SJCRH30 (cell line): ENCODE measurements at places on chromosomes 12 and 14.

DNA sequence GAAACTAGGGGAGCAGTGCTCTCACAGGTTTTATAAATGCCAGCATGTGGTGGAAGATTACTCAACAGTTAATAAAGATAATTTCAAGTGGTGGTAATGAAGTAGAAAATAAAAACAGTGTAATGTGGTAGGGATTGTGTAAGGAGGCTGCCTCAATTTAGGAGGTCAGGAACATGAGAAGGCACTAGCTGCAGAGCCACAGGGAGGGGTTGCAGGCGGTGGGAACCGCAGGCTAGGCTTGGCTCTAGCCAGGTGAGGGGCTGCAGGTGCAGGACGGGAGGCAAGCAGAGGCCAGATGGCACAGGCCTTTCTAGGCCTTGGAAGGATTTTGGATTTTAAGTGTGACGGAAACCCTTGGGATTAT, 768 bp downstream of the METTL25 start:
- H3K36me3 ChIP-seq, result peaks cover 25% of the 10 kb centered on the region
- no peaks in the 10 kb centered on the region for H3K4me1 ChIP-seq
- no peaks in the 10 kb centered on the region for H3K27me3 ChIP-seq

DNA sequence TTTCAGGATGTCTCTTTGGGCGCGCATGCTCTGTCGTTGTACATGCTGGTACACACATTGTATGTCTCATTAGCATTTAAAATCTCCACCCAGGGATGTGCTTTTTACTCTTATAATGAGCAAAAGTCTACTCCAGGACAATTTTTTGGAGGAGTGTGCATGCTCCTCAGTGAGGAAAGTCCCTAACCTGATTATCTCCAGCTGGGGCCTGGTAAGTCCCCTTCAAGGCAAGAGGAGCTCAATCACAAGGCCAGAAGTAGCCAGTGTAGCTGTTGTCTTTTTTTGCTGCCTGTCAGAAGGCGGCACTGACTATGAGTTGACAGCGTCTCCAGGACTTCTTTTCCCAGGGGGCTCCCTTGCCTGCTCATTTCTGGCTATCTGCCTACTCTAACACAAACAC, 218.3 kb upstream of the CNTN1 start:
- no peaks in the 10 kb centered on the region for H3K36me3 ChIP-seq
- no peak overlapping the region for H3K27ac ChIP-seq
- H3K4me1 ChIP-seq, result no peaks in the 10 kb centered on the region
- DNase-seq, result no peak
- no peak overlapping the region for H3K4me3 ChIP-seq

DNA sequence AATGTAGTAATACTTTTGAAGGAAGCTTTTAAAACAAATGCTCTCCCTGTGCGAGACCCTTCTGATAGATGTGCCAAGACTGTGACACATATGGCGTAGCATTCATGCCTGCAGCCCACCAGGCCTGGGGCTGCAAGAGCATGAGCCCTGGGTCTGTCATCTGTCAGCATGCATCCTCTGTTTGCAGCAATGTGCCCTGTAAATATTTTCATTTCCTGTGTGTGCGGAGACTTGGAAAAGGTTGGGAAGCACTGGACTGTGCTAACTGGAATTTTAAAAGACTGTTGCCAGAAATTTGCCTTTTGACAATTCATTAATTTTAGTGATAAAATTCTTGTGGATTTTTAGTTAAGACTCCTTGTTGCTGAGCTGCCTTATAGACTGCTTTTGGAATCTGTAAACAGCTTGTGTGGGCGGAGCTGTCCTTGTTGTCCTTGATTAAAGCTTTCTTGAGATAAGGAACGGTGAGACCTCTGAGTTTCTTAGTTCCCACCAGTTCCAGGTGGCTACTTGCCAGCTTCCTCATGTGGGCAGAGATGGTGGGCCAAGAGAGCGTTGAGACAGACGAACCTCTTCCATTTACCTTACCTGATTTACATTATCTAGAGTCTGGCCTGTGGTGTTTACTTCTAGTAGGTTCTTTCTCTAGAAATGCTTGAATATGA, 23.4 kb downstream of the MARK3 start:
- H3K4me3 ChIP-seq, result no peak overlapping the region
- peaks cover 24% of the 10 kb centered on the region for H3K36me3 ChIP-seq
- no peak overlapping the region for H3K27ac ChIP-seq
- peaks cover under 1% of the 10 kb centered on the region; the same call in 1 of the 2 replicates for H3K4me1 ChIP-seq

DNA sequence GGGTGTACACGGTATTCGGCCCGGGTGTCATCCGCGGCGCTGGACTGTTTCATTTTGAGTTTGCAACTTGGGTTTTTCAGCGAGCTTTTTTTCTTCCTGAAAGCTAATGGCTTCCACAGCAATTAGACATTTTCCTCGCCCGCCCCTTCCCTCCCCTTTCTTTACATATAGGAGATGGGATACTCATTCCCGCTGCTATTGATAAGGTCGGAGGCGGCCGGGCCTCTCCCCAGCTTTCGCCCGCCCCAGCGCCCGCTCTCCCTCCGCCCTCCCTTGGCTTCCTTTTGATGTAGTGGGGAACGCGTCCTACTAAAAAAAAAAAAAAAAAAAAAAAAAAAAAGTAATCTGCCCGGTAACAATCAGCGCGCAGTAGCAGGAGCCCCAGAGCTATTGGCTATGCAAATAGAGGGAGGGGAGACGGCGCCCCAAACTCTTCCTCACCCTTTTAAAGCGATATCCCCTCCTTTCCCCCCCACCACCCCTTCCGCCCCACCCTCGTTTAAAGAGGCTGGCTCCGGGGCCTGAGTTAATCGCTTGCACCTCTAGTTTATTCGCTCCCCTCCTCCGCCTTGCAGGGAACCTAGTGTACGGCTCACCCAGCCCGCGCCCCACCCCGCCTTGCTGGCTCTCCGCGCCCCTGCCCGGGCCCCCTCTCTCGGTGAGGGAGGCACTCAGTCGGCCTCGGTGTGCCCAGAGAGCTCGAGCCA, 1.7 kb upstream of the CCND2 start:
- peak overlapping the region; percentile 93 for H3K4me3 ChIP-seq
- peak; percentile 85 for DNase-seq
- H3K27me3 ChIP-seq, result no peaks in the 10 kb centered on the region
- H3K36me3 ChIP-seq, result peaks cover 29% of the 10 kb centered on the region
- peak overlapping the region; percentile 89 for H3K27ac ChIP-seq

- no peaks in the 10 kb centered on the region for H3K36me3 ChIP-seq
- no peaks in the 10 kb centered on the region for H3K27me3 ChIP-seq
- H3K27ac ChIP-seq, result no peak overlapping the region
- no peak overlapping the region for H3K4me3 ChIP-seq
These were observed 561.2 kb upstream of the SEL1L start for GRCh38 chr14:82094829-82095345.

DNA sequence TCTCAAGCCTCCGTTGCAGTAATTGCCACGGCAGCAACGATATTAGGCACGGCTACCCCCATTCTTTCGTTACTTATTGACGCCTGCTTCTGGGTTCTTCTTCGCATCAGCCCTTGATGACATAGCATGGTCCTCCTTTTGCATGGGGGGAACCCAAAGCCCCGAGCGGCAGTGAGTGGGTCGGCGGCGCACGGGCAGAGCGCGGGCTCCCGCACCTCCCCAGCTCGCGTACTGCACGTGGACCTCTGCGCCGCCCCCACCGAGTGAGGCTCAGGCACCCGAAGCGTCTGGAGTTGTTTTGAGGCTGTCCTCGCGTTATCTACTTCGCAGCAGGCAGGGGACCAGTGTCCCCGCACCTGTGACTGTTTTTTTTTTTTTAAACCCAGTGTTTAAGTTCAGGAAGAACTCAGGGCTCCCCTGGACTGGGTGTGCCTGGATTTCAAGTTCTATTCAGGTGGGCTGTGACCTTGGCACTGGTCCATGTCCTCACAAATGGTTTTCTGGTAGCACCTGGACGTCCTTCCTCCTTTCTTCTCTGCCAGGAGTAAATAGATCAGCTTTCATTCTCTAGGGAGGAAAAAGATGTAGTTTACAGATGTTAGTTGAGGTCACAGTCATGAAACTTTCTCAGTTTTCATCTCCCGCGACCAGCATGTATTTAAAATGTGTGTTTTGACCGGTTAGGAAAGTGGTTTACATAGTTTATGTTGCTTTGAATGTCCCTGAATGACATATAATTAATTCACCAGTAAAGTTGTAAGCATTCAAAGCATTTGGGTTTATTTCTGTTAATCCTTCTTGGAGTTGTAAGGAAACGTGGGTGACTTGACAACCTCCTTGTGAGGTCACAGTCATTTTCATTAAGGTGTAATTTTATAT, 1.4 kb upstream of the FOXN4 start:
- no peak overlapping the region for H3K27ac ChIP-seq
- DNase-seq, result no peak
- no peaks in the 10 kb centered on the region for H3K36me3 ChIP-seq
- H3K4me1 ChIP-seq, result no peaks in the 10 kb centered on the region

DNA sequence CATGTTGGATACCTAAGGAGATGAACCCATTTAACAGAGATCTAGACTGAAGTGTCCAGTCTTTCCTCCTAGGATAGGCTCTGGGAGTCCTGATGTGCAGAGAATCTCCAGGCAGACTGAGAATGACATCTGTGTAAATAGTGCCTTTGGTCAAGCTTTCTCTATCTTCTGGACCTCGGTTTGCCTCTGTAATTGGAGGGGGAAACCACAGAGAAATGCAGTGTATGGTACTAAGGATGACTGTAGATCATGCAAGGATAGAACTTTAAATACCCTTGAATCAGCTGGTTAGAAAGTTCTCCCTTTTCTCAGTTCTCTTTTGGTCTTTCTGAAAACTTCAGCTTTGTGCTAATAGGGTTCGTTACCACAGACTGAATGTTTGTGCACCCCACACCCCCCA, 112.2 kb downstream of the PTPN11 start:
- H3K4me3 ChIP-seq, result no peak overlapping the region
- no peaks in the 10 kb centered on the region for H3K27me3 ChIP-seq
- H3K4me1 ChIP-seq, result no peaks in the 10 kb centered on the region
- no peak for DNase-seq
- H3K36me3 ChIP-seq, result no peaks in the 10 kb centered on the region
- no peak overlapping the region for H3K27ac ChIP-seq

GRCh38 chr12:123997033-123997822, 24.2 kb downstream of the ZNF664 start:
- no peaks in the 10 kb centered on the region for H3K27me3 ChIP-seq
- H3K36me3 ChIP-seq, result peaks cover 40% of the 10 kb centered on the region
- no peak for DNase-seq

DNA sequence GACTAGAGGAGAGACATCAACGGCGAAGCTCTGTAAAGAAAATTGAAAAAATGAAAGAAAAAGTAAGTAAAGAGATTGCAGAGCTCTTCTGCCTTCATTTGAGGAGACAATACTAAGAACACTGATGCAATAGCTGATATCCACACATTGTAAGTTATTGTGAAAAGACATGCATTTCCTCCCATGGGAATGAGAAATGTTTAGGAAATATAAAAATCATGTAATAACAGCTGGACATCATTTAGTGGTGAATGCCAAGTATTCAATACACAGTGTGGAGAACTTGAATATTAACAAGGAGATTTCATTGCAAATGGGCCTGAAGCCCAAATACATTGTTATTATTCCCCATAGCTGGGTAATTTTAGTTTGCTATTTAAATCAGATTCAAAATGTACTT, 179.2 kb downstream of the KICS2 start:
- peaks cover 5% of the 10 kb centered on the region; the same call in 1 of the 2 replicates for H3K4me1 ChIP-seq
- H3K4me3 ChIP-seq, result no peak overlapping the region
- H3K36me3 ChIP-seq, result no peaks in the 10 kb centered on the region
- H3K27me3 ChIP-seq, result no peaks in the 10 kb centered on the region

GRCh38 chr12:47350062-47350408, 270.3 kb upstream of the AMIGO2 start:
- no peak overlapping the region for H3K4me3 ChIP-seq
- no peaks in the 10 kb centered on the region for H3K36me3 ChIP-seq
- no peaks in the 10 kb centered on the region; the same call in 1 of the 2 replicates for H3K27me3 ChIP-seq

GRCh38 chr14:91935586-91935985, 11.9 kb downstream of the FBLN5 start:
- no peak overlapping the region for H3K4me3 ChIP-seq
- peaks cover 3% of the 10 kb centered on the region; the same call in 1 of the 2 replicates for H3K36me3 ChIP-seq
- H3K4me1 ChIP-seq, result peaks cover 6% of the 10 kb centered on the region
- no peak overlapping the region for H3K27ac ChIP-seq
- H3K27me3 ChIP-seq, result no peaks in the 10 kb centered on the region
- no peak for DNase-seq

- H3K4me3 ChIP-seq, result peak overlapping the region; percentile 94
These were observed 1.2 kb downstream of the COA8 start for GRCh38 chr14:103563844-103564505.

DNA sequence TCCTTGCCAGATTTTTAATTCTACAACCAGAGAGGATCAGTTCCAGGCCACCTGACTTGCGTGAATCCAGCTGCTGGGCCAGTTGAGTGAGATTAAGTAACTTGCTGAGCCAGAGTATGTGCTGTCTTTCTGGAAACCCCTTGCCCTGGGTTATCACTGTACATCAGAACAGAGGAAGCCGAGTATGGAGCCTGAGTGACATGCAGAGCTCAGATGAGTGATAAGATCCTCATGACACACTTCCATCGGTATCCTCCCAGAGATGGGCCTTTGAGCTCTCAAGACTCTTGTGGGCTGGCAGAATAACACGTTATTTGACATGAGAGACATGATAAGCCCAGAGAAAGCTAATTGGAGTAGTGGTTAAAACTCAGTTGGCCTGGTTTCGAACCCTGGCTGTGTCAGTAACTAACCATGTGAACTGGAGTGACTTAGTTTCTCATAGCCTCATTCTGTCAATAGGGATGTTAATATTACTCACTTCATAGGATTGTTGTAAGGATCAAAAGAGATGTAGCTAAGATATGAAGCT, 388.1 kb downstream of the ZFP36L1 start:
- DNase-seq, result no peak
- no peak overlapping the region for H3K4me3 ChIP-seq
- H3K27me3 ChIP-seq, result no peaks in the 10 kb centered on the region
- H3K27ac ChIP-seq, result no peak overlapping the region
- H3K4me1 ChIP-seq, result peaks cover 13% of the 10 kb centered on the region
- no peaks in the 10 kb centered on the region for H3K36me3 ChIP-seq

DNA sequence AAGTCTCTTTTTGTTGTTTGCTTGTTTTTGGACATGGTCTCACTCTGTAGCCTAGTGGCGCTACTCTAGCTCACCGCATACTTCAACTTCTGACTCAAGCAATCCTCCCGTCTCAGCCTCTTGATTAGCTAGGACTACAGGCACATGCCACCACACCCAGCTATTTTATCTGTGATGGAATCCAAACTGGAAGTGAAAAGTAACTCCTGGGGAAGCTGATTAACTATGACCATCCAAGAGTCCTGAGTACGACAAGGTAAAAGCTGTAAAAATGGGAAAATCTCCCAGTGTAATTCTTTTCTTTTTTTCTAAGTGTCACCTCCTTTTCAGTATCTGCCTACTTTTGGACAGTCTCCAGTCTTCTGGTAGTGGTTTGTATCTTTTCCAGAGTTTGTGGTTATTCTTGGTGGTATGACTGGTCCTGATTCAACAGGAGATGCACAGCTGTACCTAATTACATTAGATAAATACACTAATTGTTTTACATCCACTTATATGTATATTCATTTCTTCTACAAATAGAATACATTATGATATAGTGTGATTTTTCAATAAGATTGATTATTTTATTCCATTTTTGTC, 97.8 kb downstream of the SLC6A15 start:
- H3K36me3 ChIP-seq, result no peaks in the 10 kb centered on the region
- no peak for DNase-seq
- no peak overlapping the region for H3K27ac ChIP-seq
- H3K4me1 ChIP-seq, result peaks cover 30% of the 10 kb centered on the region

GRCh38 chr14:105419195-105420091, at the start of gene MTA1:
Gene MTA1 (plus strand): TSS chr14:105419827. CDS start chr14:105420036, 209 bp downstream.
- DNase-seq, result peak; percentile 56
- H3K27ac ChIP-seq, result peak within 1 kb of the TSS; percentile 74
- H3K36me3 ChIP-seq, result peaks cover 22% of the 10 kb centered on the region
